Cardiac muscle cell (in vitro differentiated cells and primary cell): ENCODE measurements at places on chromosomes 1 and 21. TPM values are rescaled to one million over a fixed set of nuclear protein-coding genes. Genes with fewer than 3 reads are reported as not detected.

GRCh38 chr1:81703756-81704463 is 96.8 kb upstream of the ADGRL2 start:
- no peaks in the 10 kb centered on the region for H3K4me1 ChIP-seq
- H3K36me3 ChIP-seq: no peaks in the 10 kb centered on the region
- H3K27me3 ChIP-seq: no peaks in the 10 kb centered on the region
- DNase-seq: peak; percentile 46
- no peak overlapping the region for H3K4me3 ChIP-seq

- no peaks in the 10 kb centered on the region for H3K36me3 ChIP-seq
- DNase-seq: no peak
- no peak overlapping the region for H3K4me3 ChIP-seq
- no peak overlapping the region for H3K27ac ChIP-seq
- no peaks in the 10 kb centered on the region for H3K27me3 ChIP-seq
- H3K4me1 ChIP-seq: no peaks in the 10 kb centered on the region
These were observed 45.3 kb upstream of the CDC7 start for GRCh38 chr1:91455334-91455733.

The PSRC1 gene
- polyA plus RNA-seq: 13.4 and 45.6 TPM in 2 replicates

GRCh38 chr1:16367968-16368890 is 1.2 kb downstream of the SZRD1 start:
- H3K36me3 ChIP-seq: no peaks in the 10 kb centered on the region
- no peaks in the 10 kb centered on the region for H3K27me3 ChIP-seq
- H3K4me3 ChIP-seq: peak overlapping the region; percentile 72
- peak; percentile 42 for DNase-seq

- no peak overlapping the region for H3K4me3 ChIP-seq
- no peak for DNase-seq
- no peaks in the 10 kb centered on the region for H3K36me3 ChIP-seq
- no peaks in the 10 kb centered on the region for H3K4me1 ChIP-seq
These were observed 79.3 kb downstream of the MAP3K7CL start for GRCh38 chr21:29209696-29210095.

The WNT9A gene
- 0.14 TPM in 1 of 2 replicates, not detected in the other for polyA plus RNA-seq

DNA sequence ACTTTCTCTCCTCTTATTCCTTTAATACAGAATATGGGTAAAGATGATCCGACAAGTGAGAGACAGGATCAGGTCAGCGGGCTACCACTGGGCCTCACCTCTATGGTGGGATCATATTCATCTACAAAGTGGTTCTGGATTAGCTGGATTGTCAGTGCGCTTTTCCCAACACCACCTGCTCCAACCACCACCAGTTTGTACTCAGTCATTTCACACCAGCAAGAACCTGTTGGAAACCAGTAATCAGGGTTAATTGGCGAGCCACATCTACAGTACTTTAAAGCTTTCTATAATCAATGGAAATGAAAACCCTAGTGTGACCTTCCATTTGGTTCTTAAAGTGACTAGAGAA is 643 bp downstream of the NRAS start:
- H3K36me3 ChIP-seq: peaks cover 45% of the 10 kb centered on the region
- H3K4me3 ChIP-seq: peak overlapping the region; percentile 97
- H3K27me3 ChIP-seq: no peaks in the 10 kb centered on the region
